Neural progenitor cell (in vitro differentiated cells): ENCODE measurements at places on chromosomes 4 and X.
A peak's percentile ranks its signal among the peaks of the same experiment; 100 is the strongest.

GRCh38 chr4:57265831-57266582 lies 155.8 kb upstream of the IGFBP7 start:
- peak; percentile 79 for DNase-seq

- DNase-seq: no peak
Measured at GRCh38 chrX:79573760-79574159, 206.6 kb upstream of the ITM2A start.

DNA sequence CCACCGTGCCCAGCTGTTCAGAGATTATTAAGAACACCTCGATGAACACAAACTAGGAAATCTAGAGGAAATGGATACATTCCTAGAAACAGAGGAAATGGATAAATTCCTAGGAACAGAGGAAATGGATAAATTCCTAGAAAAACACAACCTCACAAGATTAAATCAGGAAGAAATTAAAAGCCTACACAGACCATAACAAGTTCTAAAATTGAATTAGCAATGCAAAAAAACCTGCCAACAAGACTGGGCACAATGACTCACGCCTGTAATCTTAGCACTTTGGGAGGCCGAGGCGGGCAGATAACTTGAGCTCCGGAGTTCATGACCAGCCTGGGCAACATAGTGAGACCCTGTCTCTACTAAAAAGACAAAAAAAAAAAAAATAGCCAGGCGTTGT lies 13.1 kb upstream of the IDS start:
- no peak for DNase-seq

- peak; percentile 91 for DNase-seq
Measured at GRCh38 chrX:103404231-103405008, 28.1 kb downstream of the BEX3 start.

DNA sequence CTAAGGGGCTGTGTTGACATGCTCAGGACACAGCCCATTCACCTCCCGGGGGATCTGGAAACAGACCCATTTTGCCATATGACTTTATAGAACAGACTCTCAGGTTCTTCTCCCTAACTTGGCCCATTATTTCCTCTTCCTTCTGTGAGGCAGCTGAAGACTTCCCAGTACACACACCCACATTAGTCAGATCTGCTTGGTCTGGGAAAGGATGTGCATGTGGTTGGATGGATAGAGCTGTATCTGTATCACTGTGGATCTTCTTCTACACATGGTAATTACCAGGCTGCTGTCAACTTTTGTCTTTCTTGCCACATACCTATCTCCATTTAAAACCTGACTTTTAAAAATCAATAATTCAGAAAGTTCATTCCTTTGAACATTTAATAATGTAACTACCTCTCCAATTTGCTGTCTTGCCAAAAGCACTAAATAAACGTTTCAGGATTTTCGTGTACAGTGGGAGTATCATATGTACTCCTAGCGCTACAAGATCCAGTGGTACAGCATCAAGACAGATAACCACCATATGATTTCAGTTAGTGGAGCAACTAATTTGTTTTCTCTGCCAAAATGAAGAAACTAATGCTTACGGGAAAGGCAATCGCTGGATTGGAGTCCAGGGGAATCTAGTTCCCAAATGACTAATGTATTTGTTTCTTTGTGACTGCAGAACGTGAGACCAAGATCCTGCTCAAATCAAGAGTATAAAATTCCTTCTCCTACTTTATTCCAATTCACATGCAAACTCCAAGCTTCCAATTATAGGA lies 134.1 kb upstream of the MAP3K15 start:
- no peak for DNase-seq

DNA sequence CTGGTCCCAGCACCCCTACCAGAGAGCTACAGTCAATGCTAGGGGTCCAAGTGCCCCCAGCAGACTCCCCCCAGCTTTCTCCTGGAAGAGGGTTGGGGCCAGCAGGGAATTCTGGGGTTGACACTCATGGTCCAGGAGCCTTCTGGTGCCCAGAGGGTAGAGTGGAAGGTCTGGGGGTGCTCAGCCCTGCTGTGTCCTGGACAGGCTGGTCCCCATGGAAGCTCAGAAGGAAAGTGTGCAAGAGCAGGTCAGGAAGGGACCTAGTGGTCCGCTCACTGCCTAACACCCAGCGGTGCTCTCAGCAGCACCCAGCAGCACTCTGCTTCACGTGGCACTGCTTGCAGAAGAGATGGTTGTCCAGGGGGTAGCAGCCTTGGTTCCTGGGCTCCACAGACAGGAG lies 6.9 kb downstream of the TEX13C start:
- DNase-seq: no peak

- DNase-seq: no peak
Measured at GRCh38 chr4:167854881-167855280, 237.5 kb upstream of the ANXA10 start.

DNA sequence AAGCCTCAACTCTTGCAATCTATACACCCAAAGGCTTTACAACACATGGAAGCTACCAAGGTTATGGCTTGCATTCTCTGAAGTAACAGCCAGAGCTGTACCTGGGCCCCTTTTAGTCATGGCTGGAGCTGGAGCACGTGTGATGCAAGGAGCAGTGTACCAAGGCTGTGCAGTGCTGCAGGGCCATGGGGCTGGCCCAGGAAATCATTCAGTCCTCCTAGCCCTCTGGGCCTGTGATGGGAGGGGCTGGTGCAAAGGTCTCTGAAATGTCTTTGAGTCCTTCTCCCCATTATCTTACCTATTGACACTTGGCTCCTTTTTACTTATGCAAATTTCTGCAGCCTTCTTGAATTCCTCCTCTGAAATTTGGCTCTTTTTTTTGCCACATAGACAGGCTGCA lies 500.1 kb upstream of the FAM47C start:
- DNase-seq: no peak

GRCh38 chrX:135629342-135629741 lies 84.1 kb upstream of the CT45A1 start:
- no peak for DNase-seq

- DNase-seq: peak; percentile 14
Measured at GRCh38 chr4:20273793-20274192, 22.1 kb downstream of the SLIT2 start.

DNA sequence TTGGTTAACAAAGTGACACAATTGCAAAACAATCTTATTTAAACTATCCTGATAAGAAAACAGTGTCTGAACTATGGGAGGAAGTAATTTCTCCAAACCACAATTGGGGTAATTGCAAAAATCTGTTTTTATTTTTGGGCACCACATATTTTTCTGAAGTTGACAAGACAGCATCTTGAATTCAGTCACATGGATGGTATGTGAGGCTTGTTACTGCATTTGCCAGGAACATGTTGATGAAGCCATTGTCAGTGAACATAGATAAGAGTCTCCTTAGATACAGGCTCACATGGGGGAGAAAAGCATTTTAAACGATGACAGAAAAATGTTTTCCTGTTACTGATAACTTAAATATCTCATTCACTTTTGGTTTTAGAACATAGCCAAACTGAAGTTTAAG lies 5.5 kb upstream of the USP53 start:
- no peak for DNase-seq

DNA sequence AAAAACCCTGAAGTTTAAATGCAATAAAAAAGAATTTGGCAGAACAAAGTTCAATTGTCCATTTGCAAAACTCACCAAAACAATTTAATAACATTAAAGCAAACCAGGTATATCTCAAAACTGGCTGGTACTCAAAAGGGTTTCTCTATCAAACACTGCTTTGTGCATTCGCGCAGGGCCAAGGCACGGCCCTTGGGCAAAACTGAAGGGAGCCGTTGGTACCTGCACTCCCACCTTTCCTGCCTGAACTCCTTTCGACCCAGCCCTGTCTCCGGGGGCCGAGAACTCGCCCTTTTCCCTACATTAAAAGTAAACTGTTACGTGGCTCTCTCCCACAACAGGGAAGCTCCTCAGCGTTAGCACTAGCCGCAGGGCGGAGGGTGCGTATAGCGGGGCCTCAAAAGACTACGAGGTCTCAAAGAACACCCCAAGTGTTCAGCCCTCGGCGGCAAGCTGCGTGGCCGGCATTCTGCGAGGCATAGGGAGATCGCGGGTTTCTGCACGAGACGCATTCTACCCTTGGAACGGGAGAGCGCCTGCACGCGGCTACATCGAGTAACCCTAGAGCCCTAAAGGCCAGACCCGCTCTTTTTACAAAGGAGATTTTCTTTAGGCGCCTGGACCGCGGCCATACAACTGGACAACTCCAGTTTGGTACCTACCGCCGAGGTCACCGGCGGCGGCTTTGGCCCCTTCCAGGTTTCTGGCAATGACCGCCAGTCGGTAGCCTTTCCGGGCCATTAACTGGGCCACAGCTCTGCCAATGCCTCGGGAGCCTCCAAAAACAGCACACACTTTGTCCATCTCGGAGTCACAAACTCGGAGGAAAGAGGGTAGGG lies 550 bp downstream of the CBR4 start:
- peak; percentile 82 for DNase-seq

DNA sequence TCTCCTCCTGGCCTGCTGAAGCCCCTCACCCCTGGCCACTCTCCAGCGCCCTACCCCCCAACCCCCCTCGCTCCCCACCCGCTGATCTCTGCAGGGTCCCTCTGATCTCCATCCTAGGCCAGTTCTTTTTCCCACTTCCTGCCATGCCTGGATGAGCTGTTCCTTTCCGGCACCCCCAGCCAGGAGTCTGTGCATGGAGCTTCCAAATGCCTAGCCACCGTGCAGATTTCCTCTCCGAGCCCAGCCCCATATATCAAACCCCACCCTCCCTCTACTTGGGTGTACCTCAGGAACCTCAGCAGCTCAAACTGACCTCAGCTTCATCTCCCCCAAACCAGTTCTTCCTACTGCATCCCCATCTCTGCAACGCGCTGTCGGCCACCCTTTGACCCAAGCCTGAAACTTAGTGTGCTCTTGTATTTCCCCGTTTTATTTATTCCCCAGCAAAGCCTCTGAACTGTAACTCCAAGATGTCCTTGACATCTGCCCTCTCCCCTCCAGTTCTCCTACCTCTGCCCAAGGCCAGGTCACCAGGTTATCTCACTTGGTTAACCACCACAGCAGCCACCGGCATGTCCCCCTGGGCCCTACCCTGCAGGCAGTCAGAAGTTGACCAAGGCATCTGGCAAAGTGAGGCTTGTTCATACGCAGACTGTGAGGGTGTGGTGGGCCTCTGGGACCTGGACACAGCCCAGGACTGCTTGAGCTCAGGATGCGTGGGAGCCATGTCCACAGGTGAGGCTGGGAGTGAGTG lies 194.9 kb upstream of the PSAPL1 start:
- DNase-seq: no peak

- DNase-seq: no peak
Measured at GRCh38 chrX:81355436-81355835, 153.5 kb downstream of the SH3BGRL start.
